Lung microvascular endothelial cell (primary cell): ENCODE measurements at places on chromosomes 1 and 21. TPM values are rescaled to one million over a fixed set of nuclear protein-coding genes. Genes with fewer than 3 reads are reported as not detected.
A peak's percentile ranks its signal among the peaks of the same experiment; 100 is the strongest.

DYNLT5 gene
- 0.22 and 0.40 TPM in 2 replicates for total RNA-seq

DNA sequence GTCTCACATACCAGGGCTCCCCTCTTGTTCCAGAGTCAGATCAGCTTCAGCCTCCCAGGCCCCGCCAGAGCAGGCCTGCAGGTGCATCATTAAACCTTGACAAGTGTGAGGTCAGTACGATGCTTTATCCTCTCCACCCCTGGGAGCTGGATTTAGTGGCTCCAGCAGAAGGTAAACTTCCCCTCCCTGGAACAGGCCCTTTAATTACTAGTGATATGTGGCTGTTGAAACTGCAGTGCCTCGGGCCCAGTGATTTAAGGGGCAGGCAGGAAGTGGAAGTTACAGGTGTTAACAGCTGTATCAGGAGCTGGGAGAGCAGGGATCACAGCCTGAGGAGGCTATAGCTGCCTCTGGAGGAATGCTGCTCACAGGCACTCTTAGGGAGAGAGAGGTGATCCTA lies 132.4 kb upstream of the KLHDC7A start:
- no peak for DNase-seq

DNA sequence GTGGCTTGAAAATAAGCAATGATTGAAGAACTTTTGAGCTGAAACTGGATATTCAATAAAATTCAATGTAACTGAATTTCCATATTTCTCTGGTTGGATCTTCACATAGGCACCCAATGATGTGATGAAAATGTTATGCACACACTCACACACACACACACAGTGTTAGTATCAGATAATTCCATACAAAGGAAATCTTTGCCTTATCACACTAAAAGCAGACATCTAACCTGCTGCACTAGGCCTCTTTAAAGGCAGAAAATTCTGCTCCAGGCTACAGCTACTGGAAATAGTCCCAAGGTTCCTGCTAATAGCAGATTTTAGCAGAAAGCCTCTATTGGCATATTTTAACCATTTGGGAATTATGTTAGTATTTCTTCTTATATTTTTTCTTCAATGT lies 309.6 kb downstream of the COL11A1 start:
- DNase-seq = no peak

F5 gene
- not detected in 2 replicates for total RNA-seq

GRCh38 chr1:6485168-6486101 lies 6.0 kb downstream of the PLEKHG5 start:
- DNase-seq = peak; percentile 37

GRCh38 chr1:93435443-93435842 lies 12.5 kb upstream of the FNBP1L start:
- no peak for DNase-seq

DNA sequence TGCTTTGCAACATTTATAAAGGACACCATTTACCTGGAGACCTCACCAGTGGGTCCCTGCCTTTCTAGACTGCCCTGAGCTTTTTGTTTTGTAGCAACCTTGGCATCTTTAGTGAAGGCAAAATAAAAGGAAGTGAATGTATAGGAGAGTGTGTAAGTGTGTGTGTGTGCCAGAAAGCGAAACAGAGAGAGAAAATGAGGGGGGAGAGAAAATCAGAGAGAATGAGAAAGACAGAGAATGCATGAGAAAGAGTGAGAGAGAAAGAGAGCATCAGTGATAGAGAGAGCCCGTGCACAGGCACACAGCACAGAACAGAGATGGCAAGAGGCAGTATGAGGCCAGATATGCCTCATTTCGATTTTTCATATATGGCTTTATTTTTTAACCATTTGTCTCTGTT lies 57.5 kb downstream of the HSD3B1 start:
- DNase-seq = no peak

NMNAT2 gene
- 0.20 and 0.22 TPM in 2 replicates for total RNA-seq
